Glutamatergic neuron (in vitro differentiated cells): ENCODE measurements at places on chromosomes 6 and 20. TPM values are rescaled to one million over a fixed set of nuclear protein-coding genes. Genes with fewer than 3 reads are reported as not detected.

Gene RIPOR2
- 82.2 TPM for total RNA-seq

Gene SOBP
- 16.1 TPM for total RNA-seq

Gene TNNC2
- total RNA-seq: 0.64 TPM

Gene CNBD2
- total RNA-seq: 4.7 TPM

Gene TGM3
- total RNA-seq: not detected

Gene BAK1
- 11.5 TPM for total RNA-seq

Gene ZBTB46
- total RNA-seq: 94.4 TPM

Gene KCNK16
- not detected for total RNA-seq

Gene FHL5
- total RNA-seq: not detected

Gene TMC2
- not detected for total RNA-seq

Gene GSTA1
- not detected for total RNA-seq

Gene CHRNA4
- total RNA-seq: 165 TPM

Gene PGC
- not detected for total RNA-seq

Gene HLA-DRB1
- total RNA-seq: 0.34 TPM

Gene COX7A2
- 527 TPM for total RNA-seq

Gene EPPIN
- total RNA-seq: not detected

Gene KHDC1
- 5.8 TPM for total RNA-seq

Gene C20orf204
- total RNA-seq: 3.9 TPM
